Lung (tissue), 17 donors: ENCODE measurements at places on chromosomes 11 and 22.

DNA sequence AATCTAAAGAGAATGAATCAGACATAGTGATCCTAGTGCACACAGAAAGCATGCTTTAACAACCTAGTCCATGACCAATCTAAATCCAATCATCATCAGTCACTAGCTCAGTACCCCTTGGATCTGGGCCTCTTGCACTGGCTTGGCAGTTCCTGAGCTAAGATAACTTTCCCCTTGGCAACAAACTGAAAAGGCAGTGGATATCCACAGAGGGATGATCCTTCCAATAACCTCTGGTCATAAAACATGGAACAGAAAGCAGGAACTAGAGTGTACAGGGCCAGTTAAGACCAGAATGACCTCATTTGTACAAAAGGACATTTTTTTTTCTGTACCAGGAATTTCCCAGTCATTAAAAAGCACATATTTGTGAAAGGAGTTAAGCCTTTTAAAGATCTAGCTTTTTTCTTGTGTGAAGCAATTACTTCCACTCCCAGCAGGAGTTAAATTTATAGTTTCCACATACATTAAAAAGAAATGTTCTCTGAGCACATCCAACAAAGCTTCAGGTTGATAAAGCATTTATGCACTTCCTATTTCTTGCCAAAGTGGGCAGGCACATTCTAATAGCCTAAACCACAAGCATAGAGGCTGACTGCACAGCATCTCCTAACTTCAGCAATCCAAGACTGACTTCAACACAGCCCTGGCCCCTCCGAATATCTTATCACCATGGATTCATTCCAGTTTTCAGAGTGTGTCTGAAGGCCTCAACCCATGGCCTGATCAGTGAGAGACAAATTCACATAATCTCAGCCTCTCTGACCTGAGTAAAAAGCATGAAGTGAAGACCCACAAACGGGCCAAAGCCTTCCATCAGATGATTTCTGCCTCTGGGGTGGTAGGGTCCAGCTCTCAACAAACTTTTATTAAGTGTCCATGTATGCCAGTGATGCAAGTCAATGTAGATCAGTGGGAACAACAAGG lies 29.9 kb downstream of the GUCY1A2 start:
- DNase-seq, result peak; percentile 93

DNA sequence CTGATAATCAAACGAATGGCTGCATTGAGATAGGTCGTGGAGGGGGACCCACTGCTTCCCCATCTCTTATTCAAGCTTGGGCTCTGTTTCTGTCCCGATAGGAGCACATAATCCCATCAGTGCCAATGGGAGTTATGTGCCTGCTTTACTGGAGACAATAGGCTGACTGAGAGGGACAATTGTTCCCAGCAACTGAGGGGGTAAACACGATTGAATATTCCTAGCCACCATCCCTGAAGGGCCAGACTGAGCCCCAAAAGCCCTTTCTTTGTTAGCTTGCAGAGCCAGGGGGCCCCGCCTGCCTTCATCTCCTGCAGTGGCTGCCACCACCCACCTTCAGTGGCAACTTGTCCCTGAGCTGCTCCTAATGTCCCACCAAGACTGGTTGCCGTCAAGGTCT lies 172.8 kb upstream of the NAV2 start:
- no peak for DNase-seq

GRCh38 chr11:48210052-48210451 lies 6.6 kb upstream of the OR4B1 start:
- DNase-seq, result no peak

DNA sequence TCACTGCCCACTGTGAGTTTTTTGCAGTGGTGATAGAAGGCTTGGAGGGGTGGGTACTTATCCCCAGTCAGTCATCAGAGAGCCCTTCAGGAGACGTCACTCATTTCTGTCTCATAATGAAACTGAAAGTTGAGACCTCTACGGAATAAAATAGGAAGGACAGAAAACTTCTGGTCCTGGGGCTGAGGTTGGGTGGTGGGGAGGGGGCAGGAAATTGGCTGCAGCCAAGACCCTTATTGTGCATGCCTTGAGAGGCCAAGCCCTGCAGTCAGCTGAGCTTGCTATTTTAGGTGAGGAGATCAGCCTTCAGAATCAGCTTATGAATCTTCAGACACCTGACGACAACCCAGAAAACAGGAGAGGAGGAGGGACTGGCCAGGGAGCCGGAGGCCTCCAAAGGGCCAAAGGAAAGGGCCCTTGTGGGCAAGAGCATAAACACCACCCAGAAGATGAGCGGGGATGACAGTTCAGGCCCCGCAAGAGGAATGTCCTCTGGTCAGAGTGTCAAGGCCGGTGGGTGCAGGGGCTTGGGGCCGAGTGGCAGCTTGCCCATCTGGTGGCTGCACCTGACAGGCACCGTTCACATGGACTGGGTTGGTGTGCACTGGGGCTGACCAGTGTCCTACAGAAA lies 17.9 kb upstream of the ADA2 start:
- DNase-seq, result peak; percentile 35

DNA sequence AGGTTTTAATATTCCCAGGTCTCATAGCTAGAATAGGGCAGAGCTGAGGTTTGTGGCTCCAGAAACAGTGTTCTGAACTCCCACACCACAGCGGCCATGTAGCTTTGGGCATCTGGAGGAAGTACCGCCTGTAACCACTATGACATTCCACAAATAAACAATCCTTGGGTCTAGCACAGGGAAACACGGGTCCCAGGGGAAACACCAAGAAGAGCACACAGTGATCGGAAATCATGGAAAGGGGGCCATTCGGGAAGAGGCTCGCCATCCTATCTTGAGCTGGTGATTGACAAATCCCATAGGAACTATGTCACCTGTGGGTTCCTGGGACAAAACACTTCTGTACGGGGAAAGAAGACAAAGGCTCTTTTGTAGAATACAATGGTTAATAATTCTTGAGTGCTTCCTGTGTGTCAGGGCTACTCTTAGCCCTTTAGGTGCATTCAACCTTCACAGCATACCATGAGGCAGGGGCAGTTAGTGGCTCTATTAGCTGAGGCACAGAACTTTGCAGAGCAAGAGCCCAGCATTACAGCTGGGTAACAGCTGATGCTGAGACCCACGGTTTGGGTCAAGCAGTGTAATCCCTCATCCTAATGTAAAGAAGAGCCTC lies 514.2 kb downstream of the NTM start:
- no peak for DNase-seq

GRCh38 chr11:46001448-46001914 lies 79.0 kb downstream of the LARGE2 start:
- DNase-seq, result peak; percentile 10

- no peak for DNase-seq
Observed at GRCh38 chr11:92022499-92022898, 202.1 kb upstream of the FAT3 start.

GRCh38 chr11:100861212-100861611 lies 174.1 kb downstream of the ARHGAP42 start:
- DNase-seq, result no peak

DNA sequence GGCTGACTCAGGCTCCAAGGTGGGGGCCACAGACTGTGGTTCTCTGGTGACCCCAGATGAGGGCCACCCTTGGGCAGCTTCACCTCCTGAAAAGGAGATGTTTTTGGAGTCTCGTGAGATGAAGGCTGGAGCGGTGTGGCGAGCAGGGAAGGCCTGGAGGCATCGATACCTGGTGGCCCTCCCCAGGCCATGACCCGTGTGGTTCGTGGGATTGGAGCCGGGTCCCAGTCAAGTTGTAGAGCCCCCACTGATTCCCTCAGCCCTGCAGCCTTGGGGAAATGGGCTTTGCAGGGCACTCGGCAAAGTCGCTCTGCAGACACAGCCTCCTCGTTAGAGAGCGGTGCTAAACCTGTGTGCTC lies 1083.4 kb downstream of the BRD1 start:
- DNase-seq, result no peak

- no peak for DNase-seq
Observed at GRCh38 chr22:35441489-35442100, 41.7 kb downstream of the MCM5 start.

GRCh38 chr22:25950111-25950510 lies 208.1 kb downstream of the MYO18B start:
- DNase-seq, result no peak

DNA sequence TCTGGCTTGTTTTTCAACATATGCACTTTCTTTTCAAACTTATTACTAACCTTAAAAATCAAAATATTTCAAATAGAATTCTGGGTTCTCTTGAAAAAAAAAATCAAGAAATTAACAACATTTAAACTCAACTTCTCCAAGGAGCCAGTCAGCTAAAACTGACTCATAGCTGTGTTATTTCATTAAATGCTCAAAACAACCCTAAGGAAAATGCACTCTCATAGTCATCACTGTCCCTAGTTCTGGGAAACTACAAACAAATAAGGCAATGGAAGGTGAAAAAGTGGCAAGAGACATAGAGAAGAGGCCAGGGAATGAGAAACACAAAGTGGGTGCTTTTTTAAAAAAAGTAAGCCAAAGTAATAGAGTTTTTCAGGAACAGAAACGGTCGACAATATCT lies 4.1 kb upstream of the ARHGAP20 start:
- no peak for DNase-seq

- no peak for DNase-seq
Observed at GRCh38 chr11:99117603-99118002, 96.9 kb downstream of the CNTN5 start.

GRCh38 chr22:33776491-33776890 lies 143.8 kb downstream of the LARGE1 start:
- peak; percentile 38 for DNase-seq
